ENCODE measurements at places on chromosomes 7 and 10.

DNA sequence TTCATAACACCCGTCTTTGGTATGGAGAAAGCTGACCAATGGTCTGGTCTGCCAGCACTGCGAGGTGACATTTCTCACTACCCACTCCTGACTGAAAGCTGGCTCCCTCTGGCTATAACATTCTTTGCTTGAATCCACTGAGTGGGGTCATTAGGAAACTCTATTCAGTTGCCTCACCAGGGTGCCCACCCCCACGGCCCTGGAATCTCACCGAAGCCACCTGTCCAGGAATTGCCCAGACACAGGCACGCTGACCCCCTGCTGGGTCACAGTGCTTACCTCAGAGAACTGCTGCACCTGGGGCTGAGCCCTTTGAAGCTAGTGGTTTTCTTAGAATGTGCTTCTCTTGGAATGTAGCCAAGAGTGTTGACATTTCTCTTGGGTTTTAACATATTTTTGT is 28.6 kb downstream of the HECW1 start:
- DNase-seq: no peak

DNA sequence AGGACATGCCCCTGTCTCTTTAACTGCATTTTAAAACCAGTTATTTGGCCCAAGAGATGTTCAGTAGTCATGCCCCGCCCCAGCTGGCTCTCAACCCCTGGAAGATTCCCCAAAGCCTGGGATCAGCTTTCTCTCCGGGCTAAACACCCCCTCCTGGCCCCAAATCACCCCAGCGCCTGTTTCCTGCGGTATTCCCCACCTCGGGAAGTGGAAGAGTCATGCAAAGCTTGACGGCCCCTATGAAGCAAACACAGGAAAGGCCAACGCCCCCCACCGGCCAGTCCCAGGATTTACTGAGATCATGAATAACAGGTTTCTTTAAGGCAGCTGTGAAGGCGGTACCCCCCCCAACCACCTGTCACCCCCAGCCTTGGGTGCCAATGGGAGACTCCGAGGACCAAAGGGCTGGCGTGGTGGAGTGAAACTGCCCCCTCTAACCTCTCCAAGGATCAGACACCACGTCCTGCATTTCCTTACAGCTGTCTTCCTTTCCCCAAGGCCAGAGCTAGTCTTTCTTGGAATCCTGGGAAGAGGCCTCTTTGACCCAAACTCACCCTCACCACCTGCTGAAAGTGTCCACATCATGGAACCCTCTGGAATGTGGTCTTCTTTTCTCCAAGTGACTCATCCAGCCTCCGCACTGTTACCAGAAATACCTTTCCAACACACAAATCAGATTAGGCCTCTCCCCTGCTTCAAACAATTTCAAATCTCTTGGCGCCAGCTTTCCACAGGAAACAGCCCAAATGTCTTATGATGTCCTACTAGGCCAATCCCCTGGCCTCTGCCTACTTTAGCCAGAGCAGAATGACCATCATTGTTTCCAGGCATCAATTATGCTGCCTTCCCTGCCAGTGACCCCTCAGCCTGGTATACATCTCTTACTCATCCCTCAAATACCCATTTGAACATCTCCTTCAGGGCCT is 301.5 kb downstream of the ZEB1 start:
- DNase-seq: no peak

DNA sequence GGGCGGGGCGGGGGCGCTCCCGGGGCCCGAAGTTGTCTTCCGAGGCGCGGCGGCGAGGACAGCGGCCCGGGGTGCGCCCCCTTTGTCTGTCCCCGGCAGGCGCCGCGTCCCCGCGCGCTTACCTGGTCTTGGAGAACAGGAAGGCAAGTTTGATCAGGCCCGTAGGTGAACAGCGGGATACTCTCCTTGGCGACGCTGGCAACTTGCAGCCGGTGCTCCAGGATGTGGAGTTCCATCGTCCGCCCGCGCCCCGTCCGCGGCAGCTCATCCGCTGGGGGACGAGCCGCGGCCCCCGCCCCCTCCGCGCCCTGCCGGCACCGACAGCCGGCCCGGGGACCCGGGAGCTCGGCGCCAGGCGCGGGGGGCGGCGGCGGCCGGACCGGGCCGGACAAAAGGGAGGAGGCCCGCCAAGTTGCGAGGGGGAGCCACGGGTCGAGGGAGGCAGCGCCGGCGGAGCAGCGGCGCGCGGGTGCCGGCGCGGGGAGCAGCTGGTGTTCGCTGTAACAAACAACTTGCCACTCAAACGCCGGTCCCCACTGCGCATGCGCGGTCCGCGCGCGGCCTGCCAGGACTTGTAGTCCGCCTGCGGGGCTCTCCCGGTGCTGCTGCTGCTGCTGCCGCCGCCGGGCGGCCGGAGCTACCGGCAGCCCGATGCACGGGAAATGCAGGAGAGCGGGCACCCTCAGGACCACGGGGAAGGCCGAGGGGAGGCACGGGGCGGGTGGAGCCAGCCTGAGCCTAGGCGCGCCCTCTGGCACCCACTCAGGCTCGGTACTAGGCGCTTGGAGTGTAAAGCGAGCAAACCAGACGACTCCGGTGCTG is 35.6 kb upstream of the SPDYE3 start:
- peak; percentile 96 for DNase-seq

DNA sequence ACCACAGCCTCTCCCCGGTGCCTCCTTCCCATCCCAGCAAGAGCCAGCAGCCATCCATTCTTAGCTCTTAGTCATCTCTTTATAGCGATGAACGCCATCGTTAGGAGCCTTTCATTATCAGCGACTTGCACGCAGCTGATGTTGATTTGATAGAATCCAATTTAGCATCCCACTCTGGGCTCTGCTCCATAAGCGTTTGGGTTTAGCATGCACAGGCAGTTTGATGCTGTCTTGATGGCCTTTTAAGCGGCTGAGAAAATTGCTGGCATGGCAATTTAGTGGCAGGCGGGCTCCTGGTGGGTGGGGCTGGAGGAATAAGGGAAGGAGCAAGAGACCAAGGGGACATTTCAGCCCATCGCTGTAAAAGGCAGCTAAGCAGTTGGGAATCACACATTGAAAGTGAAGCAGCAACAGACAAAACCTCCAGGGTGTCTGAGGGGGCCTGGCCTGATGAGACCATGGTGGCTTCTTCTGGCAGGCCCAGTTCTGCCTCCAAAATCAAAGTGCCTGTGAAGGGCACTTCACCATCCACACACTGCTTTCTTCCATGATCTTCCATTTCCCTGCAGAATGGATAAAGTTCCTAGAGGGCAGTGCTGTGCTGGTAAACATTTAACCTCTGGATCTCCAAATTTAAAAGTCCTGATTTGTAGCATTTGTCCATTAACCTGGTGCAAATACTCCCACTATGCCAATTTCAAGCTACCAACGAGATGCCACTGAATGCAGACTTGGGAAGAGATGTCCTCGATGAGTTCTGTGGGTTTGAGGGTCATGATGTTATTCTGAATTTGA is 107.8 kb upstream of the PLXNA4 start:
- no peak for DNase-seq

DNA sequence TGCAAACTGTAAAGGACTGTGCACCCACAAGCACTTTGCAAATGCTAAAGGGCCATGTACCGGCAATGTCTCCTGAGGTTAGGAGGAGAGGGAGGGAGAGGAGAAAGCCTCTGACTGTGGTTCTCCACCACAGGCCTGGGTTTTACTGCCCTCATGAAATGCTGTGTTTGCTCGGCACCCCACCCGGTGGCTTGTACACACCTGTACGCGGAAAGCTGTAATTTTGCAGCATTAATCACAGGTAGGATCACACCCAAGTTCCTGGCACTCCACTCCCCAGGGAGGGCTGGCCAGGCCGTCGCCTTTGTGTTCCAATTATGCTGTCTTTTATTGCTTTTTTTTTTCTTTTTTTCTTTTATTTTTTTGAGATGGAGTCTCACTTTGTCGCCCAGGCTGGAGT is 78.5 kb upstream of the MYL10 start:
- no peak for DNase-seq

GRCh38 chr7:134470864-134471263 is 12.0 kb upstream of the AKR1B1 start:
- DNase-seq: no peak

DNA sequence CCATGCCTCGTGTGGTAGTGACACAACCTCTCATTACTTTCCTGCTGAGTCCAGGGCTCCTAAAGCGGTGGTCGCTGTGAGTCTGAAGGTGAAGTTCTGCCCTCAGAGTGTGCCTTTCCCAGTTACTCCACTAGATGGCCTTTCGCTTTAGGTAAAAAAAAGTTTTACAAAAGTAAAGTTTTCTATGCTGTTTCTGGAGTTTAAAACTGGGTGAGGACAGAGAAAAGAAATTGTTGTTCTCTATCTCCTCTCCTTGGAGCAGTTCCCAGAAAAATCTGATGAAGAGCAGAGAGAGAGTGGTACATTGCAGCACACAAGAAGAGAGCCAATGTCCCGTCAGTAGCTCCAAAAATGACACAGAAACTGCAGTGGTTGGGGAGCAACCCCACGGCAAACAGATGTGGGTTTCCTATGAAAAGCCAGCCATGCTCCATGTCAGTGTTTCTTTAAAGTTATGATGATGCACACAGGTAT is 257.1 kb downstream of the GLI3 start:
- DNase-seq: no peak

DNA sequence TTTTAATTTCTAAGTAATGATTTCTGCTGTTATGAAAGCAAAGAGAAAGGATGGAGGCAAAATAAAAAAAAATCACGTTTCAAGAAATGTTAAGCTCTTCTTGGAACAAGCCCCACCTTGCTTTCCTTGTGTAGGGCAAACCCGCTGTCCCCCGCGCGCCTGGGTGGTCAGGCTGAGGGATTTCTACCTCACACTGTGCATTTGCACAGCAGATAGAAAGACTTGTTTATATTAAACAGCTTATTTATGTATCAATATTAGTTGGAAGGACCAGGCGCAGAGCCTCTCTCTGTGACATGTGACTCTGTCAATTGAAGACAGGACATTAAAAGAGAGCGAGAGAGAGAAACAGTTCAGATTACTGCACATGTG is 2.4 kb downstream of the ADRB1 start:
- DNase-seq: no peak

GRCh38 chr7:10181996-10182395 is 791.7 kb upstream of the PHF14 start:
- no peak for DNase-seq

- DNase-seq: no peak
Measured at GRCh38 chr7:116258734-116259133, 48.4 kb downstream of the TES start.

- no peak for DNase-seq
Measured at GRCh38 chr10:78250313-78251015, 216.8 kb downstream of the RPS24 start.

GRCh38 chr10:125699562-125700143 is 16.7 kb upstream of the TEX36 start:
- DNase-seq: no peak

DNA sequence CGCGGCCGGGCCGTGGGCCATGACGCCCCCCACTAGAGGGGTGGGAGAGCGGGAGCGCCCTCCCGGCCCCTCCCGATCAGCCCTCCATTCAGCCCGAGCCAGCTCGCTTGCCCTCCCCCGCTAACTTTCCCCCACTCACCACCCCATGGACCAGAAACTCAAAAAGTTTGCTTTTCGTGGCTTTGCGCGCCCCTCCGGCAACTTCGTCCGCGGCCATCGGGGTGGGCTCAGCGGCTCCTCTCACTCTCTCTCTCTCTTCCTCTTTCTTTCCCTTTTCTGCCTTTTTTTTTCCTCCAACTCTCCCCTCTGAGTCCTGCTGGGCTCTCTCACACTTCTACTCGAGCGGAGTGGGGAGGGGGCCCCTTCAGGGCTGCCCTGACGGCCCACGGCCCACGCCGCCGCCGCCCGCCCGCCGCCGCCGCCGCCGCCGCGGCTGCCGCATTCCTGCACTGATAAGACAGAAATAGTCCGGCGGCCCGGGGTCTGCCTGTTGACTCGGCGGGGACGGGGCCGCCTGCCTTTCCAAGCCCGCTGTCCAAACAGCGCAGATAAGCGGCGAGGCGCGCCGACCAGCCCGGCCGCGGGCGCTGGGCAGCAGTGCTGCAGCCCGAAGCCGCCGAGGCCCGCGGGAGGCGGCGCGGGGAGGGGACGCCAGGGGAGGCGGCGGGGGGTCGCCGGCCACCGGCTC is at the start of gene SMARCD3:
Gene SMARCD3, minus strand, starts transcription at position 349 of the 688 bp plus-strand sequence. Its CDS starts 132 bp downstream, at position 217.
- DNase-seq: no peak

DNA sequence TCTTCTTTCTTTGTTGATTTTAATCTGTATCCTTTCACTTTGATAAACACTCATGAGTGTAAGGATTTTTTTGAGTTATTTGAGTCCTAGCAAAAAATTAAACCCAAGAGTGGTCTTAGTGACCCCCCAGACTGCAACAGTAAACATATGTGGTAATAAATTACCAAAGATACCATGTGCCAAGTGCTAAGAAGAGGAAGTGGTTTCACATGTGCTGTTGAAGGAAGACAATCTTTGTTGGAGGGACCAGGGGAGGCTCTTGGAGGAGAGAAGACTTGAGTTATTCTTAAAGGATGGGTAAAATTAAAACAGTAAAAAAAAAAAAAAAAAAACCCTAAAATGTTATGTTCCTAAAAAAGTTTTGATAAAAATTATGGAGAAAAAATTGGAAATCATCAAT is 150.2 kb downstream of the SEC23IP start:
- no peak for DNase-seq

DNA sequence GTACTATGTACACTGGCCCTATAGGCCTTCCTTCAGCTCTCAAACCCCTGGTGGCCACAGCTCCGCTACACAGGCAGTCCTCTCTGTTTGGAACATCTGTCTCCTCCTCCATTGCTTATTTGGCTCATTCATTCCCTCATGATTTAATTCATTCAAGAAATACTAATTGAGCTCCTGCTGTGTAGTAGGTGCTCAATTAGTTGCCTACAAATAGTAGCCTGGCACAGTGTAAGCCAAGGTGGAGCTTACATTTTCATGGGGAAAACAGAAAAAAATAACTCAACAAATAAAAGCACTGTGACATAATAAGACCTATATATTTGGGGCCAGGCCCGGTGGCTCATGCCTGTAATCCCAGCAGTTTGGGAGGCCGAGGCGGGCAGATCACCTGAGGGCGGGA is 3.4 kb upstream of the FIS1 start:
- DNase-seq: no peak

DNA sequence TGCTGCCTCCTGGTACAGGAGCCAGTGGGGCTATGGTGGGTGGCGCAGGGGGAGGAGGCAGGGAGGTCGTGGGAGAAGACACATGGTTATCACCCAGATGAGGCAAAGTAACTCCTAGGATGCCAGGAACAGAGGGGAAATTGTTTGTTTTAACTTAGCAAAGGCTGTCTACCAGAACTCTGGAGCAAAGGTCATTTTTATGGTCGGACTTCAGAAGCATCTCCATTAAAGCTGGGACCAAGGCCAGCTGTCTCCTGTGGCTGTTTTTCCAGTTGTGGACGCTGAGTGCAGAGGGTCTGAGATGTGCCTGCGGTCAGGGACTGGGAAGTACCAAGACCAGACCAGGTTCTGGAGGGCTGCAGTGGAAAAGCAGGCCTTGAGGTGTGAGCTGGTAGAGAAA is 525.9 kb upstream of the FOXK1 start:
- no peak for DNase-seq

DNA sequence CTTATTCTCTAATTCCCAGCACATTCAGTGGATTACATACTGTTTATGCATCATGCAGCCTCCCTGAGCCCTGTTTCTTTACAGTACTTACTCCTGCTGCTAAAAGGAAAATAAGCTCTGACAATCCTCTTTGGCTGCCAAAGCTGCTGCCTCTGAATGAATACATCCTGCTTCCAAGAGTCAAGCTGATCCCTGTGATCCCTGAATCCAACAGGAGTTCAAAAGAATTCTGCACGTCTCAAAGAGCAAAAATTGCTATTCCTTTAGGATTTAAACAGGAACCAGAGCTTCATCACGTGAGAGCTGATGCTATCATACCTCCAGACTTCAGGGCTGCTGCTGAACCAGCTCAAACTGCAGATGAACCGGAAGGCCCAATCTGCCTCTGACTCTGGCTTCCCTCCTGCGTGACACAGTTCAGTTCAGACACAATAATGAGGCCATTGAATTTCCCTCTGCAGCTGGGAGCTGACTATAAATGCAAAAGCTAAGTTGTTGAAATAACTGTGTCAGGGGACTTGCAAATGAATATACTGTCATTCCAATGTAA is 851.0 kb upstream of the PHF14 start:
- no peak for DNase-seq
